ENCODE measurements at places on chromosomes 13 and 19. TPM values are rescaled to one million over a fixed set of nuclear protein-coding genes. Genes with fewer than 3 reads are reported as not detected.

GRCh38 chr13:40394304-40394985, 272.0 kb downstream of the FOXO1 start:
- no peak for DNase-seq

- DNase-seq = no peak
Observed at GRCh38 chr19:10068205-10068604, 17.9 kb upstream of the SHFL start.

DNA sequence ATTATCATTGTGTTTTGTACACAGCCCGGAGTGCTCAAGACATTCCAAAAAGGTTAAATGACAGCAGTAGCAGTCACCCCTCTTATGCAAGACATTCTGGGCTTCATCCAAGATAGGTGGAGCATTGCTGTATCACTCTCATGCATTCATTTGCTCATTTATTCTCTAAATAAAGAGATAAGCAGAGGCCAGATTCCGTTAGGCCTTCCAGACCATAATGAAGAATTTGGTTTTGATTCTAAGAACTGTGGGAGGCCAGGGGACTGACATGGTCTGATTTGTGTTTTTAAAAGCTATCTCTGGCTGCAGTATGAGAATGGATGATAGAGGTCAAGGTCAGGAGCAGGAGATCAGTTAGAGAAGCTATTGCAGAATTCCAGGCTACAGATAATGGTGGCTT, 145.8 kb downstream of the KCNRG start:
- no peak for DNase-seq

GRCh38 chr19:30224689-30225606, 147.2 kb upstream of the ZNF536 start:
- no peak for DNase-seq

DNA sequence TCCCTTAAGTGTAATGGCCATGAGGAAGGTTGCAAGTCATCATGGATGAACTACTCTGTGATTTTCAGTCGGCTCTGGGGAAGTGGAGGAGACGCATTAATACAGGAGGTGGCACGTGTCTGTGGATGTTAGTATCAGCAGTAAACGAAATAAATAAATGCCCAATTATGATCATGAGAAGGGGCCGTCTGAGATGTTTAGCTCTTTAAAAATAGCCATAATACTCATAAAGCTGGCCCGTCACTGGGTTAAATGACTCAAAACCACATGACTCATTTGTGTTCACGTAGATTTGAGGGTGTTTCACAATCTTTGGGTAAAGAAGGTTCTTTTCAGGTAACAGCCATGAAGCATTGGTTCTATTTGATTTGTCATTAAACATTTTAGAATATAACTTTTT, 620.6 kb downstream of the GPC6 start:
- DNase-seq = no peak

DNA sequence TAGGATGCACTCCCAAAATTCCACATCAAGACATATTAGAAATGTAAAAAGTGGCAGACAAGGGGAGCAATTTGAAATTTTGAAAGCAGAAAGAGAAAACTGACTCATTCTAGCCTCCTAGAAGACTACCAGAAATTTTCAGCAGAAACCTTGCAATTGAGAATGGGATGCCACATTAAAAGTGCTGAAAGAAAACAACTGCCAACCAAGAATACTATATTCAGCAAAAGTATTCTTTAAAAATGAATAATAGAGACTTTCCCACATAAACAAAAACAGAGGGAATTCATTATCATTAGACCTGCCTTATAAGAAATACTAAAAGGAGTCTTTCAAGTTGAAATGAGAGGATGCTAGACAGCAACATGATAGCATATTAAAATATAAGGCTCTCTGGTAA, 78.3 kb upstream of the HTR2A start:
- no peak for DNase-seq

DNA sequence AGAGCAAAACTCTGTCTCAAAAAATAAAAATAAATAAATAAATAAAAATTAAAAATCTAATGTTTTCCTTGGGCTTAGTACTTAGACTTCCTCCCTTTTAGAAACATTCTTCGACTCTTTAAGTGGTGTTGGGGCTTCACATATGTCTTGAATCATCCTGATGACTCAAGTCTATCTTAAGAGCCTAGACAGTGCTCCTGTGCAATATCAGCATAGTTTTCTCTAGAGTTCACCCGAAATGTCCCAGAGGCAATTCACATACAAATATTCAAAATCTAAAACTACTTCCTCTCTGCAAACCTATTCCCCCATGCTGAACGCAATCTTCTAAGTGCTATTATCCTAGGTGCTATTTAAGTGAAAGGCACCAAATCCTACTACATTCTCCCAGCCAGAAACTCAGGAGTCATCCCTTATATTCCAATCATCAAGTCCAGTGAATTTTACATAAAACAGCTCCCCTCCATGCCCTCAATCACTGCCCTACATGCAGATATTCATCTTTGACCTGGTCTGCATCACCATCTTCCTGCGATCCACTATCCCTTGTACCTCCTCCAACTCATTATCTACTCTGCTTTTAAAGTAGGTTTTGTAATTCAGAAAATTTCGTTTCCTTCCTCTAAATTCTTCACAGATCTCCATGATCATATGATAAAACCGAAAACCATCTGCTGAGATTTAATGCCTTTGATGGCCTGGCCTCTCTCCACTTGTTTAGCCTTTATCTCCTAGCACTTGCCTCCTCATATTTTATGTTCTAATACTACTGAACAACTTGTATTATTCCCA, 102.7 kb downstream of the ELF1 start:
- no peak for DNase-seq

GRCh38 chr19:33701565-33701964, 79.8 kb downstream of the CHST8 start:
- no peak for DNase-seq

DNA sequence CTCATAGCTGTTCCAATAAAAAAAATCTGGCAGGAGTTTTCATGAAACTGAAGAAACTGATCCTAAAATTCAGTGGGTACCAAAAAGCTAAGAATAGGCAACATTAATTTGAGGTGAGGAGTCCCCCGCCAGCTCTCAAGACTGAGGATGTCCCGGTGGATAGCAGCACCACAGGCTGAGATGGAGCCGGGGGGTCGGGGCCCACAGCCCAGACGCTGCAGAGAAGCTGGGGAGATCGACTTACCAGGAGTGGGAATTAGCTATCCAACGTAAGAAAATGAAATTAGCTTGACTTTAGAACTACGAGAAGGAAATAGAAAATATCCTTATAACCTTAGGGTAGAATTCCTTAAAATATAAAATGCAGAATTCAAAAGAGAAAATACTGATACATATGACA, 23.2 kb upstream of the DCUN1D2 start:
- no peak for DNase-seq

DNA sequence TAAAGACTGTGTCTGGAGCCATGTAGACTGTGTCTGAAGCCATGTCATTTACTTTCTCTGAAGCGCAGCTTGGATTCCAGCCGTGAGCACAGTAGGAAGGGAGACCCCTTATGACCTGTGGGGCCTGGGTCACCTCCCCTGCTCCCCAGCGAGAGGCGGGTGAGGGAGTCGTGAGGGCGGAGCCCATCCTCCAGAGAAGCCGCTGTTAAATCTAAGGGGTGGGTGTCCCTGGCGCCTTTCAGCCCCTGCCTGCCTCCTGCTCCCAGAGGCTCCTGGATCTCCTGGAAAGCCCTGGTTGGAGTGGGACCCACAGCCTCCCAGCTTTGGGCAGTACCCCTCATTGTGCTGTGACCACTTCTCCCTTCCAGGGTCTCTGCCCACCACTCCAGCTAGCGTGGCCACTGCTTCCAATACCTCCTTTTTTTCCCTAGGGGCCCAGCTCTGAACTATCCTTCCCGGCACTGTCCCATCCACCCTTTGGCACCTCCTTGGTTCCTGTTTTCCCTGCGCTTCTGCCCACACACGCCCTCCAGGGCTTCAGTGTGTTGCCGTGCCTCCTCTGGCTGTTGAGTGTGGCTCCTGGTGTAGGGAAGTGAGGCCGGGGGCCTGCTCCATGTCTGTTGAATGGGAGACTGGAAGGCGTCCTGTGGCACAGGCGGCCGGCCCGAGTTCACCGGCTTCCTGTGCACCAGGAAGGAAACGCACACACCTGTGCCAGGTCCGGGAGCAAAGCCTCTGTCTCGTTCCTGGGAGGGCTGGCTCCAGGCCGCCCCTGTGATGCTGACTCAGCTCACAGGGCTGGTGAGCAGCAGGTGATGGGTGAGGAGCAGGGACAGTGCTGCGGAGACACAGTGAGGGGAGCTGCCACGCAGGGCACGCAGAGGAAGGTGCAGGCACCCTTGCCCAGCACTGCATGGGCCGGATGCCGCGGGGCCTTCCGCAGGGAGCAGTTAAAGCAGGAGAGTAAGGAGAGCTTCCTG, 29.4 kb downstream of the ATP4B start:
- no peak for DNase-seq

DNA sequence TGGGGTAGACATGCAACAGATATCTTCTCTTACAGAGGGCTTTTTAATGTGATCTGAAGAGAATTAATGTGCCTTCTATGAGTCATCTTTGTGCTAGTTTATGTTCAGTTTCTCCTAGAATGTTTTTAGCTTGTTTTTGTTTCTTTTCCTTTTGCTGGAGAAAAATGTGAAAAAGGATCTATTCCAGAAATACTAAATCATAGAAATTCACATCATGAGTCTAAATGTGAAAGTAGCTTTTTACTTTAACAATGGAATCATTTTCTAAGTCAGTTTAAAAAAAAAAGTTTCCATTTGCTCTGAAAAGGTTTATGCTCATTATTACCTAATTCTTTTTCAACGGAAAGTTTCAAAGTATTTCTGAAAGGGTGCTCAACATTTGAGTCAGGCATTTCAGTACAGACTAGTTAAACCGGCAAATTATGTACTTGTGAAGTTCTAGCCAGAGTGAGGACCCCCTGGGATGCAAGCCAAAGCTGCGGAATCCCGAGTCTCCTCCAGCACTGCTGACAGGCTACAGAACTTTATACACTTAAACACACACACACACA, 72.9 kb downstream of the SPATA13 start:
- DNase-seq = no peak

Gene CCDC159
- total RNA-seq = 9.4 TPM

Gene ARHGAP33
- 21.3 TPM for total RNA-seq

Gene DNAAF3
- 76.6 TPM for total RNA-seq

All from PC-9 (cell line).